Stromal cell of bone marrow (primary cell): ENCODE measurements at places on chromosomes 13 and 19.

- DNase-seq = no peak
Measured at GRCh38 chr19:32971012-32971595, 654 bp downstream of the CEP89 start.

DNA sequence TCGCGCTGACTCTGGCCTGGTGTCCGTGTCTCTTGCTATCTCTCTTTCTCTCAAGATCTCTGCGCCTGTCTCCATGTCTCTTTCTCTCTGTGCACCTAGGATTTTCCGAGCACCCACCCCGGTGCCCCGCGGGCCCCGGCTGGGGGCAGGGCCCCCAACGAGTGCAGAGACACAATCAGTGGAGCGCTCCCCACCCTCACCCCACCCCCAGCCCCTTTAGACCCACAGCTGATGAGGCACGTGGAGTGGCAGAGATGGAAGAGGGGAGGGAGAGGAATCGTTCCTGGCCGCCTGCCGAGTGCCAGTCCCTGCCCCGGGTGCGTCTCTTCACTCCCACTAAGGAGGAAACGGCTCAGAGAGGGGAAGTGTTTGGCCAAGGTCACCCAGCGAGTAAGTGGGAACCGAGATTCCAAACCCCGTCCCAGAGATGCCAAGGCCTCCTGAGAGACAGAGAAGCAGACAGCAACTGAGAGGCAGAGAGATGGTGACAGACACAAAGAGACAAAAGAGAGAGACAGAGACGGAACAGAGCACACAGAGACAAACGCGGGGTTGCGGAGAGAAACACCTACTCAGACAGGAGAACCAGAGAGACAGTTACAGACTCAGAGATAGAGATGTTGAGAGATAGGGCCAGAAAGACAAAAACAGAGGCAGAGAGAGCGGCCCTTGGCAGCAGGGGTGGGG lies 626 bp upstream of the BCL3 start:
- no peak for DNase-seq

DNA sequence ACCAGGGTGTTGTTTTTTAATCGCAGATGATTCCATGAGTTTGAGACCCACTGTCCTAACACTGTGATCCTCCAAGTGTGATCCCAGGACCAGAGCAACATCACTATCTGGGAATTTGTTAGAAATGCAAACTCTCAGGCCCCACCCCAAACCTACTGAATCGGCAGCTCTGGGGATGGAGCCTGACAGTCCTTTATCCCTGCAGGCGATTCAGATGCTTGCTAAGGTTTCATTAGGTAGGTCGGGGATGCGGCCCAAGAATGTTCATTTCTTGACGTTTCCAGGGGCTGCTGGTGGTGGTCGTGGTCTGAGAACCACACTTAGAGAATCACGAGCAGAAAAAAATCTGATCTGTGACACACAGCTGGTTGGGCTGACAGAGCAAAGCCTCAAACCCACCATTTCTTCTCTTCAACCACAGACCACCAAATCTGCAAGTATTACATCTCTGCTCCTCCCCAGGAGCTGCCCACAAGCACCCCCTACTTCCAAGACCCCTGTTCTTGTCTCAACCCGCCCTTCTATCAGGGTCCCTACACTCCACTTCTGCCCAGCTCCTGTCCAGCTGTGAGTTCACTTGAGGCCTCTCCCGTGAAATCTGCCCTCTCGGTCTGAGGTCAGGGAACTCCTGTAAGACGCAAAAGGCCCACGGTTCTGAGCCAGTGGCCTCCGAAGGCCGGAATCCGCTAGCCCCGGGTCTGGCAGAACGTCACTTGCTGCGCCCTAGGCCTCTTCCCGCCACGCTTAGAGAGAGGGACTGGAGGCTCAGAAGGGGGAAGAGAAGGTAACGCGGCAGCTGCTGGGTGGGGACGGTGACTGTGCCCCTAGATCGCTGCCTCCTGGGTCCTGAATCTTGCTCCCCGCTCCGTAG lies 1.1 kb upstream of the FARP1 start:
- DNase-seq = no peak

- DNase-seq = no peak
Measured at GRCh38 chr19:10854350-10855089, 6.3 kb downstream of the C19orf38 start.

DNA sequence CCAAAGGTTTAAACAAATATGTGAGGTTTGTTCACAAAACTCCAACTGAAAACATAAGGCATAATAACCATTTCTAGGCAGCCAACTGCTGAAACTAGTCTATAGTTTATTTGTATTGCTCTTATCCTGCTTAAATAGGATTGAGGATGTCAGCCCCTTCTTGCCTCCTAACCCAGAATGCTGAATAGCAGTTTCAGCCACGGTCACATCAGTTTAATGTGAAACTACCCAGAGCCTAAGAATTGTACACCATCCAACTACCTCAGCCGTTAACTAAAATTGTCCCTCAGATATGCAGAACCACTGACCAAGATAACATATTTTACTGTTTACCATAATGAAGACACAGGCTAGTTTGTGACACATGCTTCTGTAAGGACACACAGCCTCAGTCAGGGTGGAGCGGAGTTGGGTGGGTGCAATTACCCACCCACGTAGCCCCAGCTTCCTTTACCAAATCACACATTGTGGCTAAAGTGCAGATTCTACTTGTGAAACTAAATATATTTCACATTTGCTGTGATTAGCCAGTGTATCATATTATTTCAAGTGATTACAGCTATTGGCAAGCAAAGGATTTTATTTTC lies 259.9 kb downstream of the EFNB2 start:
- DNase-seq = no peak

DNA sequence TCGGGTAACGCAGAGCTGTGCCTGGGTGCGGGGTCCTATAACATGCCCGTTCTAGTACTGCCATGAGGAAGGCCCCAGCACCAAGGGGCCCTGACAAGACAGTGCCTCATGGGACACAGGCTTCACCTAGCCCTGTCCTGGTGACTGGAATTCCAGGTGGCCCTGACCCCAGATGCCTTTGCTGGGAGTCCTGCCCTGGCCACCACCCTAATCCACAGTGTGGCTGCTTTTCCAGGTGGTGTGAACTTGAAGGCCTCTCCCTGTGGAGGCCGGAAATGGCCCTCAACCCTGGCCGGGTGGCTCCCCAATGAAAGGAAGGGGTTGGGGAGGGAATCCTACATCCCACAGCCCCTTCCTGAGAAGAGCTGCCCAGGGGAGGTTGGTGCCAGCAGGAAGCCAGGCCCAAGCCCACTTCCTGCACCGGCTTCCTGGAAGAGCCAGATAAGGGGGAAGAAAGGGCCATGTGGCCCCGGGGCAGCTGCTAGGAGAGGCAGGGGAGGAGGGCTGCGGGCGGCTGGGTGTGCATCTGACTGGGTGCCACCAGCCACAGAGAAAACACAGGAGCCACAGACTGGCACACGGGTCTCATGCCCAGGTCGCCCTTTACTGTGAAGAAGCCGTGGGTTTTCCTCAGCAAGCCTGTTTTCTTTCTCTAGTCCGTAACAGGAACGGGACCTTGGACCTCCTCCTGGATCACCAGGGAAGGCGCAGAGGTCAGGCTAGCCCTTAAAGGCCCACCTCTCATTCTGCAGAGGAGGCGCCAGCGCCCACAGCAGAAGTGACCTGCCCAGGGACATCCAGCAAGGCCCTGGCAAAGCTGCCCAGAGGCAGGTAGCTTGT lies 4.7 kb downstream of the LSM4 start:
- no peak for DNase-seq

DNA sequence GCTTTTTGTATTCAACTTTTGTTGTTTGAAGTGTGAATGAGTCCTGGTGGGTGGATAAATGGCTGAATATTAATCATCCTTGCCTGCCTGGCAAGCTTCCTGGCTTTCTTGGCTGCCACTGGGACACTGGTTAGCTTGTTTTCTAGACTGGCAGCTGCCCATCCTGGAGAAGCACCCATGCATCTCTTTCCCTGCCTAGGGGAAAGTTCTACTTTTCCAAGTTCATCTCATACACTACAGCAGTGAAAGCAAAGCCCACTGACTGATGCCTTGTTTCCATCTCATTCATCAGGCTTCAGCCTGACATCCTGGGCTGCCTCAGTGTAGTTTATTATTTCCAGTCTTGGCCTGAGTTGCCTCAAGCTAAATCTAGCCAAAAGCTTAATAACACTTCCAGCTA lies 244.8 kb downstream of the PCDH20 start:
- no peak for DNase-seq

GRCh38 chr19:3506384-3507340 lies 551 bp downstream of the FZR1 start:
- DNase-seq = no peak

DNA sequence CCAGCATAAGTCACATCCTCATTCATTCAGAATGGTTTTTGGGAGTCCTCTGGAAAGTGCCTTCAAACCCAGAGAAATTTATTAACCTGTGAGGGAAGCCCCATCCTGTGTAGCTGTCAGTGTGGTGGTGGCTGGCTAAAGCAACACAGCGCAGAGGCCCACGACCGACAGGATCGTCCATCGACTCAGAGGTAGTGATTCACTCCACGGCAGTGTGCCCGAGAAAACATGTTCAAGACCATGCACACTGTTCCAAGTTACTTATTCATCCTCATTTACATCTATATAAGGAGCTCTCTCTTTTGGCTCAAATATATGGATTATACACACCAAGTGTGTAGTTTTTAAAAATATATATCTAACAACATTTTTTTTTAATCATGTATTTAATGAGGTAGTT lies 96.3 kb upstream of the SLC15A1 start:
- DNase-seq = peak; percentile 39

- no peak for DNase-seq
Measured at GRCh38 chr19:30577551-30578105, 205.4 kb downstream of the ZNF536 start.

GRCh38 chr13:98742961-98743360 lies 9.5 kb downstream of the SLC15A1 start:
- no peak for DNase-seq

- DNase-seq = no peak
Measured at GRCh38 chr13:85417807-85418206, 381.4 kb downstream of the SLITRK6 start.

GRCh38 chr13:47865883-47866282 lies 135.2 kb downstream of the SUCLA2 start:
- DNase-seq = no peak

DNA sequence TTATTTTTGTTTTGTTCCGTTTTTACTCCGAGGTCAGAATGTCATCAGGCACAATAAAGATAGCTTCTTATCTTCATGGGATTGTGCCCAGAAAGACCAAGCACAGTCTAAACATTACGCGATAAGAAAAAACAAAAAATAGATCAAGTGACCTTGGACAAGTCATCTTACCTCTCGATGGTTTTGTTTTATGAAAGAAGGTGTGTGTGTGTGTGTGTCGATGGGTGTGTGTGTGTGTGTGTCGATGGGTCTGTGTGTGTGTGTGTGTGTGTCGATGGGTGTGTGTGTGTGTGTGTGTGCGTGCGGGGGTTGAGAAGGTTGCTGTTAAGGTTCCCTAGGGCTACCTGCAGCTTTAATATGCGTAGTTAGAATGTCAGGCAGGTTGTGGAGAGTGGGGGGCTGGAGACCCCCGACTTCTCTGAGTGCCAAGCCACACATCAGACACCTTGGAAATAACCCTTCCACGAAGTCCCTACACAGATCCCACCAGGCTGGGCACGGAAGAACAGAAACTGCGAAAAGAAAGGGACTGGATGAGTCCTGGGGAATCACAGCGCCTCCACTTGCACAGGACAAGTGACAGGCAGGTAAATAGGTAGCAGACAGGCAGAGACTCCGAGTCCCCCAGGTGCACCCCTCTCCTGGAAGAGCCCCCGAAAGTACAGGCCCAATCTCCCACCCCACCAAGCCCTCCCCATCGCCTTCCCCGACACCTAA lies 458 bp upstream of the ATP8A2 start:
- no peak for DNase-seq

DNA sequence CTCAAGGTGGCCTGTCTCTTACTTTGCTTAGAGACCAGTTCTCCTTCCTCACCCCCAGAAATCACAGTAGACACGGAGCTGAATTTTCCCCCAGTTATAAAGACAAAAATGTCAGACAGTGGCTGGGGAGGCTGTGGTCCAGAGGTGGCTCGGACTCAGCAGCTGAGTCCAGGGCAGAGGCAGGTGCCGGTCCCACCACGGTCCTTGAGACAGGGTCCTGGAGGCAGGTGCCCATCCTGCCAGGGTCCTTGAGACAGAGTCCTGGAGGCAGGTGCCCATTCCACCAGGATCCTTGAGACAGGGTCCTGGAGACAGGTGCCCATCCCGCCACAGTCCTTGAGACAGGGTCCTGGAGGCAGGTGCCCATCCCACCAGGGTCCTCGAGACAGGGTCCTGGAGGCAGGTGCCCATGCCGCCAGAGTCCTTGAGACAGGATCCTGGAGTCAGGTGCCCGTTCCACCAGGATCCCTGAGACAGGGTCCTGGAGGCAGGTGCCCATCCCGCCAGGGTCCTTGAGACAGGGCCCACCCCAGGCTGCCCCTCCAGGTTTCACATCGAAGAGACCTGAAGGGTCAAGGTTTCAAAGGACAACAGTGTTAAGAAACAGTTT lies 23.1 kb downstream of the PEPD start:
- DNase-seq = no peak

DNA sequence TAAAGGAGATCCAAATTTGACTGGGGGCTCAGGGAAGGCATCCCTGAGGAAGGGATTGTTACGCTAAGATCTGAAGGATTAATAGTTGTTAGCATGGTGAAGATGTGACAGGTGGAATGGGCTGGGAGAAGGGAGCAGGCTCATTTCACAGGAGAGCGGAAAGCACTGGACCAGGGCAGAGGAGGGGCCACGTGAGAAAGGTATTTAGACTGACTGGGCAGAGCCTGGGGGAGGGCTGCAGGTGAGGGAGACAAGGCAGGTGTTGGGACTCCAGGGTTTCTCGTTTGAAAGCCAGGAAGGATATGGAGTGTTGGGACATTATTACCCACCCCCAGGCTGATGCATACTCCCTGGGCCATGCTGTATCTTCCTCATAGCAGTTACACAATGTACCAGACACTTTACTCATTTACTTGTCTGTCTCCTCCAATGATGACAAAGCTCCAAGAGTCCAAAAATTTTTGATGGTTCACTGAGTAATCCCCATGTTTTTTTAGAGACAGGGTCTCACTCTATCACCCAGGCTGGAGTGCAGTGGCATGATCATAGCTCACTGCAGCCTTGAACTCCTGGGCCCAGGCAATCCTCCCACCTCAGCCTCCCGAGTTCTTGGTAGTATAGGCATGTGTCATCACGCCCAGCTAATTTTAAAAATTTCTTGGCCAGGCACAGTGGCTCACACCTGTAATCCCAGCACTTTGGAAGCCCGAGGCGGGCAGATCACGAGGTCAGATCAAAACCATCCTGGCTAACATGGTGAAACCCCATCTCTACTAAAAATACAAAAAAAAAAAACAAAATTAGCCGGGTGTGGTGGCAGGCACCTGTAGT lies 2.3 kb downstream of the TRAPPC6A start:
- no peak for DNase-seq

DNA sequence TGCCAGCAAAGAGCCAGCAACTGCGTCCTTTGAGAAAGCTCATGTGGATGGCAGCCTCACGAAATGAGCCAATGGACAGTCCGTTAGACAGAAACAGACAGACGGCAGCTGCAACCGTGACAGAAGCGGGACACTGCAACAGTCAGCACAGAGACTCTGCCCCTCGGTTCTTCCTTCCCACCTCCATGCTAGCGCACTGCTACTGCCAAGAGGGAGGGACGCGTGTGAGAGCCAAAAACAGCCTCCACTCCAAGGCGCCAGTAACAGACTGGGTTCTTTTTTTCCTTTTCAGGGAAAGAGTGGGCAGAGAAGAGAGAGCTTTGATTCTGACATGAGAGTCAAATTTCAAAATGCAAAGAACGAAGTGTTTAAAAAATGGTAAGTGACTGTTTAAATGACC lies 77.5 kb downstream of the SERP2 start:
- DNase-seq = no peak
